ENCODE measurements at places on chromosomes 16 and 17.

- DNase-seq, result no peak
These were observed 1.0 kb downstream of the KAT8 start for GRCh38 chr16:31118223-31119155.

GRCh38 chr17:68519911-68520310 is 7.7 kb downstream of the PRKAR1A start:
- DNase-seq, result no peak

- DNase-seq, result no peak
These were observed 36.0 kb downstream of the OSBPL7 start for GRCh38 chr17:47785538-47786123.

- DNase-seq, result no peak
These were observed 28.0 kb downstream of the OR1D5 start for GRCh38 chr17:3035256-3035967.

GRCh38 chr16:80526418-80527061 is 14.3 kb upstream of the DYNLRB2 start:
- DNase-seq, result peak; percentile 28

GRCh38 chr17:74272731-74273201 is 1.3 kb upstream of the DNAI2 start:
- DNase-seq, result no peak

- DNase-seq, result no peak
These were observed 67.3 kb upstream of the PLCG2 start for GRCh38 chr16:81711657-81712319.

- DNase-seq, result peak; percentile 28
These were observed 74.8 kb upstream of the SMURF2 start for GRCh38 chr17:64736804-64737492.

DNA sequence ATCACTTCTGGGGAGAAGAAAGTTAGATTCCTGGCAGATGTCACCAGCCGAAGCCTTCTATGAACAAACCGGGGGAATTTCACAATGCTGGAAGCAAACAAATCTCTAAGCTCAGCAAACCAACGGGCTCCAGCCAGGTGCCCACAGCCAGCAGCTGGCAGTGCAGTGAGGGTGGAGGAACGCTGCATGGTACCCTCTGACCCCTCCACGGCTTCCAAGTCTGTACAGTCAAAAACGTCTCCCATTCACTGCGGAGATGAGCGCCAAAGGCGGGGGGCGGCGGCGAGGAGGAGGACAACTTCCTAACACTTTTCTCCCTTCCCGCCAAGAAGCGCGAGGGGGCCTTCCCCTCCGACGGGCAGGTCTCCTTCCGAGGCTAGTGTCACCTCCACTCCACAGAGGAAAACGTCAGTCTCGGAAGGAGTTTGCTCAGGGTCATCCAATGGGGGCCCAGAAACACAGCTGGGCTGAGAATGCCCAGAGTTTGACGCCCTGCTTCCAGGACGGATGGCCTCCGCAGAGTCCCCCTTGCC is 924 bp downstream of the ZNF598 start:
- DNase-seq, result no peak

DNA sequence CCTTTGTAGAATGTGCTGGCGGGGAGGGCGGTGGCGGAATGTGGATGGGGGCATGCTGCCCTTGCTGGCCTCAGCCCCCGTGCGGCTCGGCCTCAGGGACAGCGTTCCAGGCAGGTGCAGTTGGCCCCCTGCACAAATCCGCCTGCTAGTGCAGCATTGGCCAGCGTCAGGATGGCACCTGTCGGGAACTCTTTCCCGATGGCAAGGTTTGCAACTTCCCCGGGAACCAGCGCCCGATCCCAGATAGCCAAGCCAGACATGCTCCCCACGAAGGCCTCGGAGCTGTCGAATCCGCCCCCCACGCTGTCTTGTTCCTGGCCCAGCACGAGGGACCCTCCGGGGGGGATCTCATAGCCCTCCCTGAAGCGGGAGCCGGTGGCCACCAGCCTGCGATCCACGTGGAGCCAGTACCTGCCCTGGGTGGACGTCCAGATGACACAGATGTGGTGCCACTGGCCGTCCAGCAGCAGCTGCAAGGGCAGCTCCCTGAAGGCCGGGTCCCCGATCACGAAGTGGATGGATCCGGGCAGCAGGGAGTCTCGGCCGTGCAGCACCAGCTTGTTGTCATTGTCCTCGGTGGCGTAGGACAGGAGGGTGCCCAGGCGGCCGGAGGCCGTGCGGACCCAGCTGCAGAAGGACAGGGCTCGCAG is 2.8 kb downstream of the PTX4 start:
- no peak for DNase-seq

DNA sequence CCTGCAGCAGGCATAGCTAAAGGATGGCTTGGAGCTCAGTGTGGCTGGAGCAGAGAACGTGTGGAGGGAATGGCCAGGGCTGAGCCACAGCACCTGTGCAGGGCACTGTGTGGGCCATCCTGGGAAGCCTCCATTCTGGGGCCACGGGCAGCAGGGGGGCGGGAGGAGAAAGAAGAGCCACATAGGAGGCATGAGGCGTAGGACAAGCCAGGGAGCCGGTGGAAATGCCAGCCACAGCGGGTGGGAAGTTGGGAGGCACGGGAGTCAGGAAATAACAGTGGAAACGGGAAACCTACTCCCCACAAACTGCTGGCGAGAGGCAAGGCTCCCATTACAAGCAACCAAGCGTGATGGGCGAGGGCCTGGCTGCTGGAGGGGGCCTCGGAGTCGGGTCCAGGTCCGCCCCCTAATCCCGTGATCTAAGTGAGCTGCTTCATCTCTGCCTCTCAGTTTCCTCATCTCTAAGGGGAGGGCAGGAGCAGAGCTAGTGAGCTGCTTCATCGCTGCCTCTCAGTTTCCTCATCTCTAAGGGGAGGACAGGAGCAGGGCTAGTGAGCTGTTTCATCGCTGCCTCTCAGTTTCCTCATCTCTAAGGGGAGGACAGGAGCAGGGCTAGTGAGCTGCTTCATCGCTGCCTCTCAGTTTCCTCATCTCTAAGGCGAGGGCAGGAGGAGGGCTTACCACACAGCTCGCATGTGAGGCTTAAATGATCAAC is 104.9 kb downstream of the ADCY9 start:
- no peak for DNase-seq

GRCh38 chr16:3980253-3981111 is 100.0 kb upstream of the CREBBP start:
- no peak for DNase-seq

DNA sequence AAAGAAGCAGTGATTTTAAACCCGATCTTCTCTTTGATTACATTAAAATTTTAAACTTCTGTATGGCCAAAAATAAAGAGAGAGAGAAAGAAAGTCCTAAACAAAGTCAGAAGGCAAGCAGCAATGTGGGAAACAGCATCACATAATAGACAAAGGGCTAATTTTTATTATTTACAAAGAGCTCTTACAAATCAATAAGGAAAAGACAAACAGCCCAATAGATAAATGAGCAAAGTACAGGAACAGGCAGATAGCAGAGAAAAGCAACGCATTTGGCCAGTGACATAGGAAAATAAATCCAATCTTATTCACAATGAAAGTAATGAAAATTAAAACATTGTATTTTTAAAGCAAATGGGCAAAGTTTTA is 93.1 kb downstream of the SALL1 start:
- no peak for DNase-seq

- DNase-seq, result no peak
These were observed 62.7 kb downstream of the ABCC1 start for GRCh38 chr16:16012144-16012543.

DNA sequence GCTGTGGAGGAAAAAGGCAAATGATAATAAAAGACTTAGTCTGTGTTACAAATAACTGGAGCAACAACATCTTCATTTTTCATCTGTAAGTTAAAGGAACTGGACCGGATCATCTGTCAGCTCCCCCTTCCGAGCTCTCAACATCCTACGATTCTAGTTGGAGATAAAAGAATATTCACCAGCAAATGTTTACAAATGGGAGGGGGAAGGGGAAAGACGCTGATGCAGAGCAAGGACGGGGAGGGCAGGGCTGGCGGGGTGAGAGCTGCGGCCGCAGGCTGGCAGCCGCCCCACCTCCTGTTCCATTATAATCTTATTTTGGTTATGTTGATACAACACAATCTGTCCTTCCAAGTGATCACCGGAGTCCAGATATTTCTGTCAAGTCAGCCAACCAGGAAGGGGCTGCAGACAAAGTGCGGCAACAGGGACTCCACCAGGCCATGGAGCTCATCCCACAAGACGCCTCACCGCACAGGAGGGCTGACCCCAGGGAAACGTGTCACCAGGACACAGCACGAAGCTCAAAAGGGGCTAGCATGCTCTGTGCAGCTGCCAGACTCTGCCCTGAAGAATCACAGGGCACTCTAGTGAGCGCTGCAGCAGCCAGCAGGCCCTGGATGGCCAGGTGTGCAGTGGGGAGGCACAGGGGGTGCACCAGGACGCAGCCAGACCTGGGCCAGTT is 19.7 kb downstream of the FBXO31 start:
- no peak for DNase-seq

DNA sequence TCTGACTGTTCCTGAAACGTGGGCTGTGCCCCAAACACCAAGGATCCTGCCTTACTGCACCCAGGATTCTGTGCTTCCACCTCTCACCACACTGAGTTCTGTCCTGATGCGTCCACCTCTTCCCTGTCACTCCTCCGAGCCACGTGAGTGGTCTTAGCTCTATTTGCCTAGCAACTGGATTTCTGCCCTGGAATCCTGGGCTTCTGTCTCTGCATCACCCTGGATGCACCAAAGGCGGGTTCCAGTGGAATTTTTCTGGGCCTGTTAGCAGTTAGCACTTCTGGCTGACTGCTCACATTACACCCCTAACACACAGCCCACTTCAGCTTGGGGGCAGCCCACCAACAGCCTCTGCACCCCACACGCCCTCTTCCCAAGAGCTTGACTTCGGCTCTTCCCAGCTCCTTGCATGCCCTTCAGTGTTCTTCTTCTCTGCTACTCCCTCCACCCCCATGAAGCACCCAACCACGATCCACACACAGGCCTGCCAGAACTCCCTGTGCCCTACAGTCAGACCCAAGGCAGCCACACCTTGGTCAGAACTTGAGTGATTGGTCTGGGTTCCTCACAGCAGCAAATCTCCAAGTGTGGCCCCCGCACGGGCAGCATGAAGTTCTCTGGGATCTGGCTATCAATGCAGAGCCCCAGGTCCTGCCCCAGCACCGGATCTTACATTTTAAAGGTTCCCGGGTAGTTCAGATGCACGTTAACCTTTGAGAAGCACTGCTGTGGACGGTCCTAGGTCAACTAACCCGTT is 129.8 kb upstream of the RCVRN start:
- DNase-seq, result no peak

DNA sequence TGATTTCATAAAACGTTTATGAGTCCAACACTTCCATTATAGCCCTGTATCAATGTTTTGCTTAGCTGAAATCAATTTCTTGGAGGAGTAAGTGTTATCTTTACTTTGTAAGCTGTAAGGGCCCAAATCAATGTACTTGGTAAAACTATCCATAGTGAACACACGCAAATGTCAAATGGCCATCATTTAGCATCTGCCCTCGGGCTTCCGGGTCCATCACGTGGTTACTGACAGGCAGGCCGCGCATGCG is 687 bp upstream of the NARF start:
- no peak for DNase-seq

- DNase-seq, result no peak
These were observed 65.9 kb upstream of the HLF start for GRCh38 chr17:55198690-55199370.

DNA sequence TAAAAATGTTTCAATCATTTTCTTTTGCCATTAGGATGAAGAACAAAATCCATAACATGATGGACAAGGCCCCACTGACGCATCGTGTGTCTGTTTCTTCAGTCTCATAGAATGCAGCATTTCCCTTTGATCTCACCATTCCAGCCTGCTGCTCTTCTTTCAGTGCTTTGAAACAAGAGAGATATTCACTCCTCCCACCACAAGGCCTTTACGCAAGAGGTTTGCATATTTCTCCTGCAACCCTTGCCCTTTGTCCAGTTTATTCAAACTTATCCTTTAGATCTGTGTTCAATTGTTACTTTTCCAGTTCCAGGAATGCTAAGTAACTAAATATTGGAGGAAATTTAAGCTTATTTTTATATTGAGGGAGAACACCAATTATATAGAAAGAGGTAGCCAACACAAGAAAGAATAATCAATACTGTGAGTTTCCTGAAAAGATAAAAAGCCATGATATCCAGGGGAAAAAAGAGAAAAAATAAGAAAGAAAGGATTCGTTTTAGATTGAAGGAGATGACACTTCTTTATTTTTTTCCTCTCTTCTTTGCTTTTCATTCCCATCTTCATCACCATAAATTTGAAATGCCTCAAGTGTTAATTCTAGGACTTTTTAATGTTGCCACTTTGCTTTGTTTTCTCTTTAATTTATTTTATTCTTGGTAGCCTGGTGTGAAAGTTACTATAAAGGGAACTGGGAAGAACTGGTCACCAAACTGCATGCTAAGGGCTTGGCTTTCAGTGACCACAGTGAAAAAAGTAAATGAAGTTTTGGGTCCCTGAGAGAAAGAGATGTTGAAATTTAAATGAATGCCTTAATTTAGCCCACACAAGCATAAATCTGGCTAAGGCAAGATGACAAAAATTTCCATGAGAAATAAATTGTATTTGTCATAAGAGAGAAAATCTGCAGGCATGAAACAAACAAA is 102.1 kb downstream of the KIF2B start:
- no peak for DNase-seq

- DNase-seq, result no peak
These were observed 3.9 kb upstream of the SPATA20 start for GRCh38 chr17:50542795-50543774.

All from stimulated activated CD4-positive, alpha-beta T cell treated with anti-CD3 and anti-CD28 coated beads, Interleukin-4, amount 100 ng/mL, for 48 hours (primary cell).